Hepatic stellate cell (primary cell): ENCODE measurements at places on chromosomes 6 and 20.

DNA sequence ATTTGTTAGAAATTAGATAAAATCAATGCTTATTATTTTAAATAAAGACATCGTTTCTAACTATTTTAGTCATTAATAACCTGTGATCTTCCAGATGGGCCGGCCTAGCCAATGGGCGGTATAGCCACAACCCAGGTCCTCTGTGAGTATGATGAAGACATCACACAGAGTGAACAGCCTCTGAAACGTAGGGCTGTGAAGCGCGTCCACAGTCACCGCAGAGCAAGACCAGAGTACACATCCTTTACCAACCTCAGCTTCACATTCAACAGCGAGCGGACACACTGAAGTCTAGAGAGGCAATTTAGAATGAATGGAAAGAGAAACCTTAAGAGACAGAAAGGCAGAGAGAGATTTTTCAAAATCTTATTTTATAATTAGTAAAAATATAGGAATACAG is 125.0 kb upstream of the RPS6KA2 start:
- no peak for DNase-seq

GRCh38 chr20:45545754-45546453 is 1.3 kb downstream of the EPPIN start:
- peak; percentile 12 for DNase-seq

DNA sequence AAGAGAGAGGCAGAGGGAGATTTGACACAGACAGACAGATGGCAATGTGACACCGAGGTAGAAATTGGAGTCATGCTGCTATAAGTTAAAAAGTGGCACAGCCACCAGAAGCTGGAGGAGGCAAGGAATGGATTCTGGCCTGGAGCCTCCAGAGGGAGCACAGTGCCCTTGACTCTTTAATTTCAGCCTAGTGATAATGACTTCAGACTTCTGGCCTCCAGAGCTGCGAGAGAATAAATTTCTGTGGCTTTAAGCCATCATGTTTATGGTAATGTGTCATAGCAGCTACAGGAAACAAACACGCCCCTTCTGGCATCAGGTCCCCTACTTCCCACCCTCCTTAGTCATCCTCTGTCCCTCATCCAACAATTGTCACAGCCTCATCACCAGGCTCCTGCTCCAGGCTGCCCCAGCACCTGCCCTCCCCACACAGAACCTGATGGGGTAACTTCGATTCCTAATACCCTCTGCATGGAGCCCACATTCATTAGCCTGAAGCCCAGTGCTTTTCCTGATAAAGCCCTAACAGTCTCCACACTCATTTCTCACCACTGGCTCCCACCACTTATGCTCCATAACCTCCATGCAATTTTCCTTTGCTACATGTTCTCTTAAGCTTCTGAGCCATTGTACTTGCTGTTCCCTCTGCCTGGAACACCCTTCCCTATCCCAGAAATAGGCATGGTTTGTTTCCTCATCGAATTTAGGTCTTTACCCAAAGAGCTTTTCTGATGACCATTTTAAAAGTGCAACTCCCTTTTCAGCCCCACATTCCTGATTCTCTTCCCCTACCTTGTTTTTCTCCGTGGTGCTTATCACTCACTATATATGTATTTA is 69.7 kb upstream of the TOX2 start:
- DNase-seq = peak; percentile 15

- DNase-seq = peak; percentile 69
Observed at GRCh38 chr6:143556529-143556928, 45.0 kb upstream of the FUCA2 start.

GRCh38 chr20:3405696-3406358 is 1.6 kb downstream of the DNAAF9 start:
- no peak for DNase-seq

GRCh38 chr6:70413992-70414494 is 735 bp downstream of the FAM135A start:
- peak; percentile 22 for DNase-seq
